ENCODE measurements at places on chromosomes 6 and 20.

GRCh38 chr6:125120054-125120590 is 33.5 kb upstream of the TPD52L1 start:
- no peak for DNase-seq

DNA sequence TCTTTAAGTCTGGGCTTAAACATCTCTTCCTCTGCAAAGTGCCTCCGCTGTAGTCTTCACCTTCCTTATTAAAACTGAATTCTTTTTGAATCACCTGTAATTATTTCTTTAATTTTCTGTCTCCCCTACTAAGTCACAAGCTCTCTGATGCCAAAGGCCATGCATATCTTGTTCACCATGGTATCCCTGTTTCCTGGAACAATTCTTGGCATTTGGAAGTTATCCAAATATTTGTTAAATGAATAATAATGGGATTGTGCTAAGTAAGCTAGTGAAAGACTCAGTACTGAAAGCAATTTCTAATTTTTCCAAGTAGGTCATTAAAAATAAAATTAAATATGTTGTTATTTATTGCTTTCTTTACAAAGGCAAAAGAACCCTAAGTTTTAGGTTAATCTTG is 12.2 kb downstream of the SNAP91 start:
- no peak for DNase-seq

DNA sequence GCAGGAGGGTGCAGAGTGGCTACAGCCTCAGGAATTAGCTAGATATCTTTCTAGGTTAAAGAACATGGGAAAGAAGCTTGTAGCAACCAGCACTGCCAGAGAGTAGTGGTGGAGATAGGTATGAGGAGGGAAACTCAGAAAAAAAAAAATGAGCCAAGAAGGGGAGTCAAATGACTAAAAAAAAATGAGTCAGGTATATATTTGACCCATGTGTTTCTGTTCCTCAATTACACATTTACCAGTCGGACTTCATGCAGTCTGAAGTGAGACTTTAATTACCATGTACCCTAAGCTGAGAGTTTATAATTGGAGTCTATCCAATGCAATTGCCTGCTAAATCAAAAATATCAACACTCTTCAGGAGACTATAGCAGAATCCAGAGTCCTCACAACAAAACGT is 964.6 kb downstream of the HACE1 start:
- no peak for DNase-seq

DNA sequence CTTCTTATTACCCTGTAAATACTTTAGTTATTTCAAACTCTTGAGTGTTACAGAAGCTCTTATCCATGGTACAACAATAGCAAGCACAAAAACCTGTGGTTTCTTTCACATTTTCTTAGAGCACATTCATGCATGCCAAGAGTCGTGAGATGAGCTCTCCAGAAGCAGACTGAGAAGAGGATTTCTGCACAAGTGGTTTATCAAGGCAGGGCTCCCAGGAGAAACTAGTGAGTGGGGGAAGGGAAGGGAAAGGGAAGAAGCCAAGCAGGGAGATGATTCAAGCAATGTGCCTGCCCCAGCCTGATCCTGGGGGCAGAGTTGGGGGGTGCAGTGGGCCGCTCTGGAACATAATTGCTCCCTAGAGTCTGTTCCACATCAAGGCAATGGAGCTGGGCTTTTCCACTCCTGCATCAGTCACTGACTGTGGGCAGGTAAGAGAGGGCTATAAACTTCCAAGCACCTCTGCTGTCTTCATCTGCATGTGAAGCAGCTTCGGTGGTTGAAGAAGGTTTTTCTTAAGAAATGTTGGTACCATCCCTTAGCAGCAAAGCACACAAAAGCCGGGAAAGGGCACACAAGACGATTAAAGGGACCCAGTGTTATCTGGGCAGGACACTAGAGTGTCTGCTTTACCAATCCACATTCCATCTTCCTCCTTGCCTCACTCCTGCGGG is 152.1 kb downstream of the PLCB4 start:
- no peak for DNase-seq

- DNase-seq, result no peak
Observed at GRCh38 chr6:100724222-100724621, 156.9 kb downstream of the ASCC3 start.

- peak; percentile 27 for DNase-seq
Observed at GRCh38 chr6:26056583-26057350, 30.5 kb upstream of the HFE start.

DNA sequence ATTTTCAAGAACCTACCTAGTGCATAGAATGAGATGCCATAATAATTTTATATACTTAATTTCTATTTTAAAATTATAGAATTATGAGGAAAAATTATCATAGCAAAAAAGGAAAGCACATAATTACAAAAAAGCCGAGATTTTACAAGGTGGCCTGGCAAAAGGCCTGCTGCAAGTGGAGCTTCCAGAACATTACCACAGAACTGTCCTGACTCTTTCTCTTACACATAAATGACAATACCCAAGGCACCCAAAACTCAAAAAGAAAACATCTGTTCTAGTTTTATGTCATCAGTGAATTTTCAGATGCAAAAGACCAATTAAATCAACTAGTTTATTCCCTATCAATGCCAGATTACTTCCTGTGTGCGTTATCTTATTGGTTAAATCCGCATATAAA is 74.2 kb downstream of the FILIP1 start:
- no peak for DNase-seq

DNA sequence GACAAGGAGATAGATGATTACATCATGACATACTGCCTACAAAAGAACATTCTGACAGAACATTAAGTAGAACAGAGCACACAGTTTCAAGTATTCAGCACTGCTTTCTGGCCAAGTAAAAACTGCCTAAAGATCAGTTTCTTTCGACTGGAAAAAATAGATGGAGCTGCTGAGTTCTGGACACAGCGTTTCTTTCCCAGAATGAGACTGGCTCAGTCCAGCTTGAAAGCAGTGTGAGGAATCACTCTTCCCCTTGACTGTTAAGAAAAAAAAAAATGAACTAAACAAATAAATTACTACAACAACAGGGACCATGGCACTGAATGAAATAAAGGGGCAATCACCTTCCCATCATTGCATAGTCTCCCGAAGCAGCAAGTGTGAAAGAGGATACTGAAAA is 4.4 kb upstream of the LYRM2 start:
- DNase-seq, result no peak

GRCh38 chr6:128397996-128398395 is 122.4 kb downstream of the PTPRK start:
- no peak for DNase-seq

GRCh38 chr6:145685932-145686331 is 49.4 kb downstream of the EPM2A start:
- no peak for DNase-seq

DNA sequence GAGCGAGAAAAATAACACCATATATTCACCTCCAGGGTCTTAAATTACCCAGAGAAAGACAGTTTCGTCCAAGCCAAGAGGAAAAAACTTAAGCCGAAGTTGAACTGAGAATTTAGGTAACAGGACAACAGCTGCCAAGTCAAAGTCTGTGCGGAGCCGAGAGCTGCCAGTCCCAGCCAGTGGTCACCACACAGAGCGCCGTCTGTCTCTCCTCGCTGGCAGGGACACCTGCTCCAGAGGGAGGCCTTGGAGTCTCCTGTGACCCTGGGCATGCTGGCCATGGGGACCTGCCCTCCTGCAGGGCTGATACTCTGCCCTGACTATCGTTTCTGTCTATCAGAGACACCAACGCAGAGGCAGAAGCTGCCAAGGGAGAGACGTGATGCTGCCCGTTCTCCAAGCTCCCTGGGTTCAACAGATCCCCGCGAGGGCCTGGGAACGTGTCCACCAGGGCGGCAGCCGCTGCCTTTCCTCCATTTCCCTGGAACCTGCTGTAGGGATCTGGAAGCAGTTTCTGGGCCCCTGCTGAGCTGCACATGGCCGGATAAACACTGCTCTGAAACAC is 341.3 kb downstream of the SMOC2 start:
- no peak for DNase-seq

DNA sequence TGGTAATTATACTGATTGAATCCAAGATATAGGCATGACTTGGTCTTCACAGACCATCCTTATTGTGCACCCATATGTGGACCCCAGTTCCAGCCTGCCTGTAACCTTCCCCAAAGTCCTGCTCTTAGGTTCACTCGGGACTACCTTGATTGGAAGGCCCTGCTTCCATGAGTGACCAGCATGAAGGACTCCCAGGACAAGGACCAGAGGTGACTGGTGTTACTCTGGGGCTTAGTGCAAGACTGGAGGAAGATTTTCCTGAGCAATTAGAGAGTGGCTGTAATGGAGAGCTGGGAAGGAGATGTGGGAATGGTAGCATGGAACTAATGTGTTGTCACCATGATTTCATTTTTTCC is 15.1 kb downstream of the BRD2 start:
- no peak for DNase-seq

DNA sequence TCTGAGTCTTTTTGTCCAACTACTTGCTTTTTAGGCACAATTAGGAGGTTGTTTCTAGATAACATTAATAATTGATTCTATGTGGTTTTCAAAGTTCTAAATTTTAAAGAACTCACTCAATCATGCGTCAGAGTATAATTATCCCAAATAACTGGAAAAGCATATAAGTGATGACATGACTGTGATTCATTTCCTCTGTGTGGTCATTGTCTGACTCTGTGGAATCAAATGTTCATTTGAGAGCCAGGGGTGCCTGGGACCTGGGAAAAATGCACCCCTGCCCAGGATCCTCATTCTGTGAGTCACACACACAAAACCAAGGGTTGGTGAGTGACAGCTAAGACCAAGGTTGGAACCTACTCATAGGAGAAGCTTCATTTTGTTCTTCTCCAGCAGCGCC is 127.1 kb upstream of the MLIP start:
- DNase-seq, result peak; percentile 97

- no peak for DNase-seq
Observed at GRCh38 chr6:89310929-89311328, 4.2 kb downstream of the GABRR2 start.

DNA sequence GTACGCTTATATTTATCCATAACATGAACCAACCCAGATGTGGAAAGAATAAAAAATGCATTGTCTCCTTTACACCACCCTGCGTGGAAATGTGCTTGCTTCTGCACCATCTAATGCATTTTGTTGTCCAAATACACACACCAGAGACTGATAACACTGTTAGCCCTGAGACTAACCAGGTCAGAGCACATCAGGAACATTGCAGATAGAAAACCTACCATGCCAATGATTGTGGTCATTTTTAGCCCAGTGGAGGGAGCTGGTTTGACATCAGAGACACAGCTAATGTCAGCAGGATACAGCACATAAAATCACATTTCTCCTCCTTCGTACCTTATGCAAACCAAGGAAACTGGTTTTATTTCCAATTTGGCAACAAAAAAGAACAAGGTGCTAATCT is 528.7 kb downstream of the DOK5 start:
- DNase-seq, result no peak

DNA sequence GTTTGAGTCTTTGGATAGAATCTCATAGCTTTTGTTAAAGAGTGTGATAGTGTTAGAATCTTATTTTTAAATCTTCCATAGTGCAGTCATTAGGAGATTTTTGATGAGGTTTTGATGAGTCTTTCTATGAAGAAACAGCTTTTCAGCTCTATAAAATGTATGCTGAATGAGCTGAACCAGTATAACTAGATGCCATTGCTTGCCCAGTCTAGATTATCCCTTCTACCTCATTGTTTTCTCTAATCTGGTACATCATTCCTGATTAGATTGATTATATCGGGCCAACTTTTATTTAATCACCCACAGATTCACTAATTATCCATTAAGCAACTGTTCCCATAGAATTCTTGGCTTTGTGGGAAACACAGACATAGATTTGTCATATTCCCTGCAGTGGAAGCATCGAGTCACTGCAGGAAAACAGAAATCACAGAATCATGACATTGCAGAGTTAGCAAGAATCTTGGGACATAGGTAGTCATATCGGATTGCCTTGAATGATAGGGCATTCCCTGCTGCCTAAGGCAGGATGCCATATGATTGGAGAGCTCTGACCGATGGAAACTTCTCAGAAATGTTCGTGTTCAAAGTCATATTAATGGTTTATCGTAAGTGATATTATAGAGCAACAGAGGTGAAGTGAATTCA is 882.7 kb upstream of the FLRT3 start:
- DNase-seq, result peak; percentile 60

GRCh38 chr6:21444711-21445260 is 148.8 kb upstream of the SOX4 start:
- no peak for DNase-seq

DNA sequence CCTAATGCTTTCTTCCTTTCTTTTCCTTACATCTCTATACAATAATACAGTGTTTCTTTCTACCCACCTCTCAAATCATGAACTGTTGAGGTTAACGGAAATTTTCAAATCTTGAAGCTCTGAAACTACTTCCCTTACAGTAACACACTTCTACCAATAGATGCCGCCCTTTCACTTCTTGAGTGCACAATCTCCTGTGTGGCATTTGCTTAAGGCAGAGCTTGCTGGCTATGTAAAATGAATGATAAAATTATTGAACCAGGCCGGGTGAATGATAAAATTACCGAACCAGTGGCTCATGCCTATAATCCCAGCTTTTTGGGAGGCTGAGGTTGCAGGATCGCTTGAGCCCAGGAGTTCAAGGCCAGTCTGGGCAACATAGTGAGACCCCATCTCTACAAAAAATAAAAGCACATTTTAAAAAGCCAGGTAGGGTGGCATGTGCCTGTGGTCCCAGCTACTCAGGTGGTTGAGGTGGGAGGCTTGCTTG is 56.8 kb downstream of the KCNS1 start:
- peak; percentile 61 for DNase-seq

DNA sequence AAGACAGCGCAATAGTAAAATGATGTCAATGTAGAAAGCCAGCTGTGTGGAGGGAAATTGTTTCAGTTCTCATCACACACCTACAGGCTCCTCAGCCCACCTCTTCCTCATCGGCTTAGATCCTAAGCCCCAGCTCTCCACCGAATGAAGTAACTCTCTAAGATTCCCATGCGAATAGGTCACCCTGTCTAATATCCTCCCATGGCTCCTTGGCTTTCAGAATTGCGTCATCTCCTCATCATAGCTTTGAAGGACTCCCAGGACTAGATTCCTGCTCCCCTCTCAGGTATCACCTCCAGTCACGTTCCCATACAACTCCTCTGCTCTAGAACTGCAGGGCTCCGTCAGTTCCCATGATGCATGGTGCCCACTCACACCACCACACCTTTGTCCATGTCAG is 16.2 kb upstream of the SLC22A16 start:
- DNase-seq, result peak; percentile 52

DNA sequence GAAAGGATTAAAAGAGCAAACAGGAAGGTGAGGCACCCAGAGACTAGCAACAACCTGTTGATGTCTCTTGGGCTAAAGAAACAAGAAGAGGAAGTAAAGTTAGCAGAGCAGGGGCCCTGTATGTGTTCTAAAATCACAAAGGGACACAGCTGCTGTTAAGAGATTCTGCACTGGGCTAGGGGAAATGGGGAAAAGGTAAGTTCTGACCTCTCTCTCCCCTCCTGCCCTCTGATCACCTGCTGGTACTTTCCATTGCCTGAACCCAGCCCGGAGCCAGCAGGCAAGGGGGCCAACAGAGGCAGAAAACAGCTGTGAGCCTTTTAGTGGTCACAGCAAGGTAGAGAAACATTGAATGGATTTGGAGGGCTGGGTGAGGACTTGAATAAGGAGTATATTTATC is 13.5 kb upstream of the CNR1 start:
- no peak for DNase-seq

Data from mammary epithelial cell (primary cell).